ENCODE measurements at places on chromosomes 5 and 9. TPM values are rescaled to one million over a fixed set of nuclear protein-coding genes. Genes with fewer than 3 reads are reported as not detected.

Gene OSMR
- 20.1 TPM for total RNA-seq

Gene NEUROG1
- not detected for total RNA-seq

Gene CBY3
- not detected for total RNA-seq

Gene HRH2
- 0.29 TPM for total RNA-seq

Gene BSPRY
- 8.8 TPM for total RNA-seq

Gene CTNNAL1
- total RNA-seq, result 182 TPM

Gene ZNF782
- 3.9 TPM for total RNA-seq

Gene ARHGEF37
- 2.7 TPM for total RNA-seq

Gene TAF1L
- total RNA-seq, result not detected

Gene CDH9
- total RNA-seq, result not detected

Gene GABRA6
- total RNA-seq, result not detected
